ENCODE measurements at places on chromosomes 6 and 20.
A peak's percentile ranks its signal among the peaks of the same experiment; 100 is the strongest.

DNA sequence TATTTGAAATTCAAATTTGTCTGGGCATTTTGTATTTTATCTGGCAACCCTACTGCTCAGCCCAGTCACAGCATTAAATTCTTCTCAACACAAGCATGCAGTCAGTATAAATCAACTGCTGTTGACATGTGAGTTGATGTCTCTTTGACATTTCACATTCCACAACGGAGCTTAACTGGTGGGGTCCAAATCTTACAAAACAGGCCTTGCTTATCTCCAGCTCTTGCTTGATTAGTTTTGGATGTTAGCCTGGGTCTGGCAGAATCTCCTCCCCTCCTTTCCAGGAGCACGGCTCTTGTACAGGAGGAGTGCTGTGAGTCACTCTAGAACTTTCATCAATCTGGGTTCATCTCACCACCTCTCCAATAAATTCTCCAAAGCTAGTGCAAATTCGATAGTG lies 80.8 kb upstream of the PHACTR1 start:
- no peak for DNase-seq

- no peak for DNase-seq
Measured at GRCh38 chr20:53623134-53623453, 29.5 kb upstream of the ZNF217 start.

DNA sequence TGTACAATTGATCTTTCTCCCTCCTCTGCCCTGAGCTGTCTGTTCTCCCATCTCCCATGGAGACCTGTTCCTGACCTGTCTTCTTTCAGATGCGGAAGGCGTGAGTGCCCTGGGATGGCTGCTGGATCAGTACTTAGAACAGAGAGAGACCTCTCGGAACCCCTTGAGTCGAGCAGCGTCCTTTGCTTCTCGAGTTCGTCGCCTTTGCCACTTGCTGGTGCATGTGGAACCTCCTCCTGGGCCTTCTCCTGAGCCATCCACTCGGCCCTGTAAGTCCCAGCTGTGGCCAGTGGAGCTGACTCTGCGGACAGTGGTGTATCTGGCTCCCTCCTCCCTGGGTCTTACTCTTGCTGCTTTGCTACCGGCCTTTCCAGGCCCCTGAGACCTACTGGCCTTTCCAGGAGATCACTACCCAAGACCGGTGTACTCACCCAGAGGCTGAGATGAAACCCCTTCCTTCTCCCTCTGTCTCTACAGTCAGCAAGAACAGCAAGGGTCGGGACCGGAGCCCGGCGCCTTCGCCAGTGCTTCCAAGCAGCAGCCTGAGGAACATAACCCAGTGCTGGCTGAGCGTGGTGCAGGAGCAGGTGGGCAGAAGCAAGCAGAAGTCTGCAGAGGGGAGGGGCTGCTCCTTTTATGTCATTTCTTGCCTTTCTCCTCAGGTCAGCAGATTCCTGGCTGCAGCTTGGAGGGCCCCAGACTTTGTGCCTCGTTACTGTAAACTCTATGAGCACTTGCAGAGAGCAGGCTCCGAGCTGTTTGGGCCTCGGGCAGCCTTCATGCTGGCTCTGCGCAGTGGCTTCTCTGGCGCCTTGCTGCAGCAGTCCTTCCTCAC lies 22.5 kb downstream of the CUL9 start:
- DNase-seq = no peak

GRCh38 chr6:158143700-158144099 lies 24.4 kb downstream of the SERAC1 start:
- DNase-seq = no peak

- no peak for DNase-seq
Measured at GRCh38 chr20:59813948-59814839, 119.2 kb downstream of the SYCP2 start.

GRCh38 chr6:38508894-38509293 lies 130.8 kb downstream of the BTBD9 start:
- no peak for DNase-seq

DNA sequence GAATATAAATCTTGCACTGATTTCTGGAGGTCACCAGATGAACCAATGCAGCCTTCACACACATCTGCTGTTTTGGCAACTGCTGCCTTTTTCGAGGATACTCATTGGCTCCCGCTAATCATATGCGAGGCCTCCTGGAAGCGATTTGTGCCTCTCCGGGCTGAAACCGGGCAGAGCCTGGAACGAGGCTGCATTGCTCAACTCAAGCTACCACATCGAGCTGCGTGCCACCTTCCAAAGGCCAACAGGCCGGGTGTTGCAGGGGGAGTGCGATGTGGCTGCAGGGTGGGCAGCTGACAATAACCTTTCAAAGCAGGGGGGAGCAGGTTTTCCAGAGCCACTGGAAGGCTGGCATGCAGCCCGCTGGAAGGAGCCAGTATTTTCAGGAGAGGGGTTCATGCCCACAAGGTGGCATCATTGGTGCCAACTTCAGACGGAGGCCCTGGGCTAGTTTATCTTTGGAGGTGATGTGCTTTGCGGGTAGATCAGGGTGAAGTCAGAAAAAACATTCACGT lies 122.6 kb upstream of the IFNGR1 start:
- DNase-seq = peak; percentile 17

DNA sequence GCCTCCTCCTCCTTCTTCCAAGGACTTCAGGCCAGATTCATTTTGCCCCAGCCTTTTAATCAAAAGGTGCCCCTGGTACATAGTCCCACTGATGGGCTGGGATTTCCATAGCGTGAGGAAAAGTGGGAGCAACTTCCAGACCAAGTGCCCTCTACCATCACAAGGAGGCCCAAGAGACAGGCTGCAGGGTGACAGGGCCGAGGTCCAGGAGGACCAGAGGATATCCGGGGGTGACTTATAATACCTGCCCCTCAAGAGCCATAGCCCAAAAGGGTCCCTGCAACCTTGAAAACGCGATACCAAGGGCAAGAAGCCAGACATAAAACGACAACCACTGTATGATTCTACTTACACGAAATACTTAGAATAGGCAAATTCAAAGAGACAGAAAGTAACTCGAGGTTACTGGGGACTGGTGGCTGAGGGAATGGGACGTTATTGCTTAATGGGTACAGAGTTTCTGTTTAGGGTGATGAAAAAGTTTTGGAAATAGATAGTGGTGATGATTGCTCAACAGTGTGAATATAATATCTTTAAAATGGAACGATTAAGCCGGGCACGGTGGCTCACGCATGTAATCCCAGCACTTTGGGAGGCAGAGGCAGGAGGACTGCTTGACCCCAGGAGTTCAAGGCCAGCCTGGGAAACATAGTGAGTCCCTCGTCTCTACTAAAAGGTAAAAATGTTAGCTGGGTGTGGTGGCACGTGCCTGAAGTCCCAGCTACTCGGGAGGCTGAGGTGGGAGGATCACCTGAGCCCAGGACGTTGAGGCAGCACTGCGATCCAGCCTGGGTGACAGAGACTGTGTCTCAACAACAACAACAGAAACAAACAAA lies 71.9 kb downstream of the NOL4L start:
- DNase-seq = no peak

DNA sequence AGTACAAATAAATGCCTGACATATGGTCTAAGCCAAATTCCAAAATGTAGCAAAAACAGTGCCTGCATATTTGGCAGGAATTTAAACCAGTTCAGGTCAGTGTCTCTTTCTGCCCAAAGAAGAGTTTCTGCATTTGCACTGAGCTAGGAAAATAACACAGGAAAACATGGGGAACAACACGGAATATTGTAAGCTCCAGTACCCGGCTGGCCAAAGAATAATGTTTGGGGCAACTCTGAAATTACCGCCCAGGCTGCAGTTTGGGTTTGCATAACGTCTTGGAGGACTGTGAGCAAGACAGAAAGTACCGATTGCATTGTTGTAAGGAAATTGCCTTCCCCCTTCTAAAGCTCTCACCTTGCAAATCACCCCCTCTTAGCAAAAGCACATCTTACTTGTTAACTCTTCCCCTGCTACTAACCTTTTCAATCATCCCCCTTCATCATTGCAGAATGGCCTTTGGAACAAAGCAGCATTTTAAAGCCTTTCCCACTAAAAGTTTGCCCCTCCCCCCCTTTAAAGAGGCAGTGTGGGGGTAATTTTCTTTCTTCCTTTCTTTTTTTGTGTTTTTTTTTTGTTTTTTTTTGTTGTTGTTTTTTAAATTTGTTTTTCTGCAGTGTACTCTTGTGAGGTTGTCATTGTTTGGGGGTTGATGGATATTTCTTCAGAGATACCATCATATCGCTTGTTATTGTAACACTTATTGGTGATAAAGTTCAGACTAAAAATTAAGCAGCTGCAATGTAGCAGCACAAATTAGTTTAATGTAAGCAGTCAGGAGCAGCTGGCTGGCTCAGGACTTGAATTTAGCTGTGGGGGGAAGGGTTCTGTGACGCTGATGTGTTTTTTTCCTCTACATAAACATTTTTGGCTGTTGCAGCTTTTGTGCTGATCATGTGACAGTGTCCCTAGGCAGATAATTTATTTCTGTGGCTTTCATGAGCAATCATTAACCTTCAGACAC lies 100.0 kb upstream of the CITED2 start:
- DNase-seq = no peak

DNA sequence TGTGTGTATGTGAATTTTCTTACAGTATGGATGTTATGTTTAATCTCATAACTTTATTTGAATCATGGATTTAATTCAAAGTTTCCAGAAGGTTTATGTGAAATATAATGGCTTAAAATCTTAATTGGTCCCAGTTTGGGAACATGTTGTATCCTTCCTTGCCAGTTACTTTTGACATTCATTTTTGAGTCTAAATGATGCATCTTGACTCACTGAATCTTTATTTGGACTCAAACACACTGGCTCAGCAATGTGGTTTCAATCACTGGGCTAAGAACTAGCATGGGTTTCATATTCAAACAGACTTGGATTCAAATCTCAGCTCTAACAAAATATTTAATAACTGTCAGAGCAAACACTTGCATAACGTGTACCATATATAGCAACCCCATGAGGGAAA lies 25.9 kb upstream of the TFAP2B start:
- DNase-seq = no peak

DNA sequence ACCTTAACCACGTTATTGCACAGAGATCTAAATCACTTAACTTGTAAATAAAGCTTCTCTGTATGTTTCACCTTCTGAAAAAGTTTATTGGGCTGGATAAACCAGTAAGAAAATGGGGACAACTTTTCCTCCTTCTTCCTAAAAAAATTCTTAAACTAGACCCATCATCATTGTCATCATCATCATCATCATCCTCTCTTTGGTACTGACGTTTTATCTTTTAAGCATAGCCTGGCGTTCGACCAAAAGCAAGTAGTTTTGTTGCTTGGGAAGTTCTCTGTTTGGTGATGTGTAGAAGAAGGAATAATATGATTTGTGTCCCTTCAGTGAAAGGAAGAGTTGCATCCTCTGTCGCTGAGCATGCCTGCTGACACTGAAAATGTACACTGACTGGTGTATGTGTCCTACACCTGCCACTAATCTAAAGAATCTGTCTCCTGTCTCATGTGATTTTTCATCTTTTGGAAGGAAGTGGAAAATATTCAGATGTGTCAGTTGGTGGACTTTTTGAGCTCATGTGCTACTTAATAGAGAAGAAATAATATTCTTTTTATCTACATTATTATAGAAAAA lies 2.5 kb downstream of the CLVS2 start:
- no peak for DNase-seq

- no peak for DNase-seq
Measured at GRCh38 chr20:53850319-53850718, 220.1 kb downstream of the BCAS1 start.

DNA sequence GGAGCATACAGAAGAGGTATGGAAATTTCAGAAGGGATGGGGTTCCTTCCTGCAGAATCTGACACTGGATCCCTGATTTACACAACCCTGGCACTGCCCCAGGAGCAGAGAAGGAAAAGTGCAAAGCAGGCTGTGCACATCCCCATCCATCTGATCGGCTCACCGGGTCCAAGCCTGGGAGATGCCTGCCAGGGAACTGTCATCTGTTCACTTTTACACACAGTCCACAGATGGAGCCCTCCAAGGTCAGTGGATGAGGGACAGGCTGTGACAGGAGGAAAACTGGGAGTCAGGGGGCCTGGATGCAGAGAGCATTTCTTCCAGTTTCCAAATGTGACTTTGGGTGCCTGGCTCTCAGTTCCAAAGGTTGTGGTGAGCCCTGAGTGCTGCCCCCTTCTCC lies 11.0 kb upstream of the SYNDIG1 start:
- DNase-seq = no peak

- no peak for DNase-seq
Measured at GRCh38 chr6:150713931-150714330, 114.2 kb downstream of the PLEKHG1 start.

GRCh38 chr20:61581825-61582188 lies 329.7 kb downstream of the CDH4 start:
- DNase-seq = no peak

DNA sequence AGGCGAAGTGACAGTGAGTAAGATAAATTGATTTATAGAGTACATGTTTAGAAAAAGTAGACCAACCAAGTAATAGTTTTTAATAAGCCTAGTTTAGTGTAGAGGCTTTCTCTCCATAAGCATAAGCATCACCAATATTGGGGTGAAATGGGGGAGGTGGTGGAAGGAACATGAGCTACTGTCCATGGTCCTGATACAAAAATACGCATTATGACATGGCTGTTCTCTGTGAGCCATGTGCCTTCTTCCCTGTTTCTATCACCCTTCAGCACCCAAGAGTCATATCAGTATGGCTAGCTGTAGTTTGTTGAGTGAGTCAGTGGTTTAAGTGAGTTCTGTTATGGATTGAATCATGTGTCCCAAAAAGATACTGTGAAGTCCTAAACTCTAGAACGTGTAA lies 150.8 kb downstream of the EDN1 start:
- DNase-seq = no peak

GRCh38 chr20:47379433-47380150 lies 23.1 kb upstream of the ZMYND8 start:
- no peak for DNase-seq

DNA sequence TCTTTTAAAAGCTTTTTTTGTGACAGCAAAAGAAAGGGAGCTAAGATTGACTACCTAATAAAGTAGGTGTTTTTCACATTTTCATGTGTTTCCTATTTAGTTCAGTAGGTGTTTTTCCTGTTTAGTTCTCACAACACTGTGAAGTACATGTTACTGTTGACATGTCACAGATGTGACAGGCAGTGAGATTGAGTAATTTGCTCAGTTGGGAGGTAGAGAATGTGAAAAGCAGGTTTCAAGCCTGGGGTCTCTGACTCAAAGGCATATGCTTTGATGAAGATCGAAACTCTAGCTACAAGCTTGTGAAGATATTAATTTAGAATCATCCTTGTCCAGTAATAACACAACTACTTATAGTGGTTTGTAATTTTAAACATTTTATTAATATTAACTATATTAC lies 43.1 kb downstream of the SLX4IP start:
- DNase-seq = no peak

DNA sequence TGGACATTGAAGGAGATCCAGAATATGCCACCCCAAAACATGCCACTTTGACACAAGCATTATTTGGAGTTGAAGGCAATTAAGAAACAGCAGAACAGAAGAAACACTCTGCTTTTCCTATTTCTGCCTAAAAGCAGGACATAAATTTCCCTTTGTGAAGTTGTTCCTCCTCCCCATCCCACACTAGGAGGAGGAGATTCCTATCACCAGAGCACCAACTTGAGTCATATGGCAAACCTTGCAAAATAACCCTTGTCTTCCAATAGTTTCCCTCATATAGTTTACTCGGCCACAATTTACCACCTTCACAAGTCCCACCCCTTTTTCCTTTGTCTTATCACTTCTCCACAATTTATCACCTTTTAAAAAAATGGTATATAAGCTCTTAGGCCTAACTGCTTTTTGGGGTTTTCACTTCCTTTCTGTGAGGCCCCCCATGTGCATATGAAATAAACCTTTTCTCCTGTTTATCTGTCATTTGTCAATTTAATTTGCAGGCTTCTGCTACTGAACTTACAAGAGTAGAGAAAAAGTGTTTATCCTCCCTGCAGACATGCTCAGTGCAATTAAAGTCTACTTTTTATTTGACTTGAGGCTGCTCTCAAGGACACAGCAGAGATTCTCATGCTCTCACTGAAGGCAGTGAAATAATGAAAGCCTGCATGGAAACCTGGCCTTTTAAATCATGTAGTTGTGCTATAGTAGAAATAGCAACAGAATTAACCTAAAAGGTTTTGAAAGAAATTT lies 2.8 kb upstream of the RAB23 start:
- DNase-seq = no peak

Data from activated CD8-positive, alpha-beta memory T cell treated with anti-CD3 and anti-CD28 coated beads for 1 hour (primary cell).